ENCODE measurements at places on chromosomes 4 and X. TPM values are rescaled to one million over a fixed set of nuclear protein-coding genes. Genes with fewer than 3 reads are reported as not detected.

The SMIM31 gene
- 0.10 TPM for total RNA-seq

The XK gene
- total RNA-seq: 0.62 TPM

The FMR1 gene
- total RNA-seq: 34.3 TPM

The CTAG1A gene
- not detected for total RNA-seq

The FAM47A gene
- total RNA-seq: not detected

The PPP1R3F gene
- 7.3 TPM for total RNA-seq

The IL3RA gene
- 0.27 TPM for total RNA-seq

The ABCE1 gene
- 183 TPM for total RNA-seq

Measured in NCI-H460 (cell line).